ENCODE measurements at places on chromosomes 11 and 22.

- DNase-seq = no peak
Observed at GRCh38 chr11:33779849-33780528, 5.7 kb upstream of the FBXO3 start.

GRCh38 chr11:120566176-120566575 lies 54.6 kb downstream of the GRIK4 start:
- DNase-seq = no peak

GRCh38 chr11:113387605-113388211 lies at the start of gene ANKK1:
TSS of gene ANKK1 (plus strand) at chr11:113387779. CDS start at chr11:113387885, 106 bp downstream.
- DNase-seq = no peak

DNA sequence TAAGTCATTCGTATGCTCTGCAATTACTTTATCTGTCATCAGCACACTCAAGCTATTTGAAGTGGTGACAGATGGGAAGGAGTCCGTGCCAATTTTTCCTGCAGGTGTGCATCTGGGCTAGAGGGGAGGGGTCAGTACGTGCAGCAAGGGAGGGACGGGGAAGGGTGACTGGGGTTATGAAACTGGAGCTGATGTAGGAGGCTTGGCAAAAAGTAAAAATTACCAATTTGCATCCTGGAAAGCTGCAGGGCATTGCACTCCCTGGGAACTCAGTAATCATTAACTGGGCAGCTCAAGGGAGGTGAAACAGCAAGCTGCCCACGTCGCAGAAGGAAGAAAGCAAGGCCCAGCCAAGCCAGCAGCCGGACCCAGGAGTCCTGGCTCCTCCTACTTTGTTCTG lies 87.1 kb upstream of the TMEM45B start:
- peak; percentile 47 for DNase-seq

DNA sequence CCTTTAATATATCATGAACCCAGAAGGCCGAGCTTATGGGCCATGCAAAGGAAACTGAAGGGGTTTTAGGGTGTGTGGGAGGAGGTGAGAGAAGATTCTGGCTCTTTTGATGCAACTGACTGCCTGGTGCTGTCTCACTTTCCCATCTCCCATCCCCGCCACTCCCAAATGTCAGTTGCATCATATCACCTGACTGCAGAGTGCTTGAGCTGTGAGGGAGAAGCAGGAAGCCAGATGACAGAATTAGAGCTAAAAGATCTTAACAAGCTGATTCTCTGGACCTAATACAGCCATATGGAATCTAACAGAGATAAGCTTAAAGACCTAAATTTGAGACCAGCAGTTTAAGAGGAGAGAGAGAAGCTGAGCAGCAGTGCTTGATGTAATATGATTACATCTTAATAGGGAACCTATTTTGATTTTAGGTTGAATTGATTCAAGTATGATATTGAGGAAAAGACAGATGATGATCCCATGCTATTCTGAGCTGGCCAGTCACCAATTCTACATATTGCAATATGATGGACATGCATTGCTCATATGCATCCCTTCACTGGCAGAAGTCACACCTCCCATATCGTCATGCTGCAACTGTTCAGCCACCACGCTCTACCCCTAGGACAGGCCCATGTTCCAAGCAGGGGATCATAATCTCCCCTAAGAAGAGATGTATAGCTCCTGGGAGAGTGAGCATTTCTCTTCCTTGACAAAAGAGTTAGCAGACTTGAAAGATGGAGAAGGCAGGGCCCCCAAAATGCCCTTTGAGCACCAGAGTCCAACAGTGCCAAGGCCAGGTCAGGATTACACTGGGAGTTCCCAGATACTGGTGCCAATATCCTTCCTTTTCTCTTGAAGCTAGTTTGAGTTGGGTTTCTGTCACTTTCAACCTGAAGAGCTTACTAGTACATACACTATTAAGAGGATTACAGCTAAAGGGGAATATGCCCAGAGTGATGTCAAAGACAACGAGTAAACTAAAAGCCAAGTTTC lies 44.9 kb downstream of the PLEKHA7 start:
- no peak for DNase-seq
